Activated CD4-positive, CD25-positive, alpha-beta regulatory T cell treated with anti-CD3 and anti-CD28 coated beads, Interleukin-2, amount 50 U/mL, for 24 hours (primary cell): ENCODE measurements at places on chromosomes 2 and 18.

DNA sequence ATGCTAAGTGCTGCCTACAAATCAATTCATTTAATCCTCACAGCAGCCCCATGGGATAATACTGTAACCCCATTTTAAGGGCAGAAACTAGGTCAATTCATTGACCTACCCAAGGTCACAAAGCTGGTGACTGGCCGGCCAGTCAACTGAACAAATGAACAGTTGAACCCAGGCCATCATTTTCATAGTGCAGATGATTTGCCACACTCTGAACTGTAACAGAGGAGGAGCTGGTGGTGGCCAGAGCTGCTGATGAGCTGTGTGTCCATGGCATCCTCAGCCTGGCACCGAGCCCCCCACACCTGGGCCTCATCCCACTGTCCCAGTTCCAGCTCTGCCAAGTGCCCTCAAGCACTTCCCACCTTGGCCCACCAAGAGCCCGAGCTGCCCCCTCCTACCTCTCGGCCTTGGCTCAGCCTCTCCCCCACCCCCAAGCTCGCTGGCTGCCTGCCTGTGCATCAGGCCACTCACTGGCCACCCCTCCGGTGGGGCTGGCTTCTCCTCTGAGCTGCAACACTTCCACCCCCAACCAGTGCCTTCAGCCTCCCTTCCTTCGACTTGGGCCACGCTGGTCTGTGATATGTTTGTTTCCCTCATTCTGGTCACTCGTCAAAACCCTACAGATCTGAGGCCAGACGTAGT is 58.4 kb downstream of the ATOH8 start:
- no peak for ATAC-seq

DNA sequence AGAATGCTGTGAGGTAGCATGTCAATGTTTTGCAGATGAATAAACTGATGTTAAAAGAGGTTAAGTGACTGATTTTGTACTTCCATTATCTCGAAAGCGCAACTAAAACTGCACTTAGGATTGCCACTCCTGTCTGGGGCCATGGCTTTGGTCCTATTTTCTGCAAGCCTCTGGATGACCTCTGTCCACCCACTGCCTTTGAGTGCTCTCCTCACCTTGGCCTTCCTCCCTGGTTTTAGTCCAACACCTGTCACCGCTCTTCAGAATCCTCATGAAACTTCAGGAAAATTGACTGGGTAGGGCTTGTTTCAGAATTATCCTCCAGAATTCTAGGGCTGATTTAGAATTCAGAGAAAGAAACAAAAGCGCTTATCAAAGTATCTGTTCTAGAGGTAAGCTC is 51.1 kb upstream of the HNMT start:
- no peak for ATAC-seq

DNA sequence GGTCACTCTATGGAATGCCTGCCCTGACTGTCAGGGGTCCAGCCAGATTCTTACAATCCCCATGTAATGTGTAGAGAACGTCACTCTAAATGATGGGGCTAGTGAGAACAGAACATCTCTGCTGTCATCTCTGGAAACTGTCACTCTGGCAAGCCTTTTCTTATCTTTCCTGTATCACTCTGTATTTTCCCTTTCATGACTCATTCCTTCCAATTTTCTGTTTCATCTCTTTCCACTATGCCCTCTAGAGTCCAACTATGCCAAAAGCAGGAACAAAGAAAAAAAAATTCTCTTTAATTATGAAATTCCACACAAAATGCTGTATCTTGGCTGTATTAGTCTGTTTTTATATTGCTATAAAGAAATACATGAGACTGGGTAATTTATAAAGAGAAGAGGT is 608.8 kb downstream of the ADCYAP1 start:
- no peak for ATAC-seq

DNA sequence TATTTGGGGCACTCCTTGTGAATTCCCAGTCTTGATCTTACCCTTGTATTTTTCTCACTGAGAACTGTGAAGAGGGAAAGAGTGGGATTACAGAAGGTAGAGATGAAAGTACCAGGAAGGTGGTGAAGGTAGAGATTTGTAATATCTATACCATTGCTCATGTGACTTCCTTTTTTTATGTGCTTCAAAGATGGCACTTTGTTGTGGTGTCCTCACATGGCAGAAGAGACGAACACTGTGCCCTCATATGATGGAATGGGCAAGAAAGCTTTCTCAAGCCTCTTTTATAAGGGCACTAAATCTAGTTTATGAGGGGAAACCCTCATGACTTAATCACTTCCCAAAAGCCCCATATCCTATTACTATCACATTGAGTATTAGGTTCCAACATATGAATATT is 28.9 kb upstream of the PPM1B start:
- ATAC-seq: no peak

DNA sequence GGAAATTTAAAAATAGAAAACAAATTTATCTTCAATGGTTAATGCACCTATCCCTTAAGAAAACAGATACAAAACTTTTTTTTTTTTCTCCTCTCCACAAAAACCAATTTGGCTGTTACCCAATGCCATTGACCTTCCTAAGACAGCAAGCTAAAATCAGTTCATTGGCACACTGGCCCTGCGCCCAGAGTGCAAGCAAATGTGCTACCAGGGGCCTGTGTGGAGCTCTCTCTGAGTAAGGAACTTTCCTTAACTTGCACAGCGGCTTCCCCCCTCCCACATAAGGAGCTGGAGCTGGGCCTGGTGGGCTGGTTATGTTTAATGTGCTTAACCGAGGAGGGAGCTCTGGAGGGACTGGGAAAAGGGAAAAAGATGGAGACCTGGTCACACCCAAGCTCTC is 17.6 kb upstream of the POU3F3 start:
- ATAC-seq: no peak

DNA sequence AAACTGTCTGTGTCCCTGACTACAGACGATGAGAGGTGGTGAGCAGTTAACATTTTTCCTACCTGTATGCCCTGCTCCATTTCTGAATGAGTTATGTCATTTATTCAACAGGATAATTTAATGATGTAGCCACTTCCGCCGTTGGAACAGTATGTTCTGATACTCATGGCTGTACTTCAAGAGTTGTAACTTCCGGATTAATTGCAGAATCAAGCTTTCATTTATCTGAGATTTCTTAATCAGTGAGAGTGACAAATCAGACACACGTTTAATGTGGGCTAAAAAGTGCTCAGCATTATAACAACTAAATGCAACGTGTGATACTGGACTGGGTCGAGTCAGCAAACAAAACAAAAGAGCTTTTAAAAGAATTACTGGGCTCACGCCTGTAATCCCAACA is 107.7 kb downstream of the KCTD1 start:
- no peak for ATAC-seq

- ATAC-seq: no peak
Measured at GRCh38 chr2:176817061-176817565, 395.5 kb upstream of the HNRNPA3 start.

DNA sequence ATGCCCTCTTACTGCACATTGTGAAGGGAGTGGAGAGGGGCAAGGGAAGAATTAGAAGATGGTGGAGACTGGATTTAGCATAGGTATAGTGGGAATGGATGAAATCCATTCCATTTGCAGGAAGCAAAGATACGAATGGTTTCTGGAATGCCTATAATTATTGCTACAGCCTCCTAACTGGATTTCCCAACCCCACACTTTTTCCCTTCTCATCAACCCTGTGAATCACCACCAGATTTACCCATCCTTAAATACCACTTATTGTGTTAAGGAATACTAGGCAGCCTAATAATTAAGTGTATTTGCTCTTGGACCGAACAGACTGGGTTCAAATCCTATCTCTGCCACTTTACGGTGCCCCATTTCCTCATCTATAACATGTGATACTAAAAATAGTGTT is 39.3 kb upstream of the CREB1 start:
- ATAC-seq: no peak

GRCh38 chr2:107817378-107817777 is 9.3 kb upstream of the RGPD4 start:
- no peak for ATAC-seq

DNA sequence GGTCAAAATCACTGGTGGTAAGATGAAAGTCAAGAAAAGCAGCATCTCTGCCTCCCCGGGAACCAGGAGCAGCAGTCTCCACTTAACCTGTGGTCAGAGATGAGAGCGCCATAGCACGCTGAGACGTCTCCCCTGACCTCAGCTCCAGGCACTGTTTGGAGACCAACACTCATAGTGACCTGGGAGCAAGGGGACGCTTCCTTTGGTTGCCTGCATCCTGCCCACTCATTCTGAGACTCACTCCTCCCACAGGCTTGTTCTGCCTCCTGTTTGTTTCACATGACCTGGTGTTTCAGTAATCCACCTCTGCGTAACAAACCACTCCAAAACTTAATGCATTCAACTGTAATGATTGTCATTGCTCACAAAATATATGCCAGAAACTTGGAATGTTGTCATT is 139.3 kb downstream of the ACOXL start:
- no peak for ATAC-seq

DNA sequence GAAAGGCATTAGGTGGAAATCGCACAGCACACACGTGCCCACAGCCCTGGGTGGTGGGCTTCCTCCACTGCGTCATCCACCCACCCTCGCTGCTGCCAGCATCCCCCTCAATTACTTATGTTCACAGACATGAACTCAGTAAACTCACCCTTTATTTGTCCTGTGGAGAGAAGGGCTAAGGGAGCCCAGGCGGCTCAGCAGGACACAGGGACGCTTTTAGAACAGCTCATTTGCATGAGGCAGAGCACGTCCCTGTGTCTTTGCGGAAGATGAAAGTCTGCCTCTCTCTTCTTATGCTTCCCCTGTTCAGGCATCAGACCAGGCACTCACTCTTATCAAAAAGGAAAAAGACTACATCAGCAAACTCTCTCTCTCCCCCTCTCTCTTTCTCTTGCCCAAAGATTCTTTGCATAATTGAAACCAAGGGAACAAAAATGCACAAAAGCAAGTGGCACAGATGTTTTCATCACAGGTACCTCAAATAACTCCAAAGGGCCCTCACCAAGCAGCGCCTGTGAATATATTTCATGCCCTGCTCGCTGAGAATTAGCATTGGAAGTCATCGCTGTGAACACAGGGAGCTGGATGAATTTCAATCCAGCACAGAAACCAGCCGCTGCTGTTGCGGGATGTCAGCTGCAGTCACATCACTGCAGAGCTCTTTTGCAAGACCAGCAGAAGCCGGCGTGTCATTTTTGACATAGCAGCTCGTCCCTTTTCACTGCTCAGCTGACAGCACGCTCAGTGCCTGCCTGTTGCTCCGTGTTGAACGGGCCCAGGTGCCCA is 376.3 kb upstream of the MYT1L start:
- no peak for ATAC-seq

DNA sequence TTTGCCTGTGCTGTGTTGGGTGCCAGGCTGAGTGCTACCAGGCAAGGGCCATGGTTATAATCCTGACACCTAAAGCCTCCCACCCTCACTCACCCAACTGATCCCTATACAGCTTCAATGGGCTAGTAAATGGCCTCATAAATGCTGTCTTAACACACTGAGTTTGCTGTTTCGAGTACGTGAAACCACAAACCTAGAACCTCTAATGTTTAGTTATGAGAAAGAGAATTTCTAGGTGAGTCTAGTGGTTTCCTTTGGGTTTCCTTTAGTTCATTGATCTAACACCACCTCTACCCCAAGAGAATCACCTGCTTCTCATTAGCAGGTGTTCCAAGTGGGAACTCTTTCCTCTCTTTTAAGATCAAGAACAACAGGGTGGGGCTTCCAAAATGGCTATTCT is 172.0 kb downstream of the MC4R start:
- no peak for ATAC-seq

- no peak for ATAC-seq
Measured at GRCh38 chr18:955384-956066, 50.9 kb downstream of the ADCYAP1 start.

DNA sequence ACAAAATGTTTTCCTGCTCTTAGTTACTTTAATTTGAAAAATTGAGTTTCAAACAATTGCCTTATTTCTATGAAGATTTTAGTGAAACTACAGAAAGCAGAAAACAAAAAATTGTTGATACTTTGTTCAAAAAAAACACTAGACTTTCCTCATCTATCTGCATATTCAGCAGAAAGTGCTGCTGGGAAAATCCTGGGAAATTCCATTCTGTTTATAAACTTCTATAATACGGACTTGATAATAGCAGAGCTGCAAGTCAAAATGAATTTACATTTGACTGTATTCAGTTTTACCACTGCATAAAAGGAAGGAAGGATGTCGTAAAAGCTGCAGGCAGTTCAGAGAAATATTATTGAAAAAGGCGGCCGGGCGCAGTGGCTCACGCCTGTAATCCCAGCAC is 24.9 kb upstream of the ERICH2 start:
- ATAC-seq: no peak
